ENCODE measurements at places on chromosomes 16 and 17.

- DNase-seq, result no peak
Observed at GRCh38 chr17:21463779-21464407, 87.7 kb downstream of the KCNJ12 start.

GRCh38 chr16:2786061-2786825 is 1.1 kb downstream of the PRSS33 start:
- DNase-seq, result peak; percentile 31

- DNase-seq, result no peak
Observed at GRCh38 chr17:81494626-81495377, 17.8 kb downstream of the ACTG1 start.

DNA sequence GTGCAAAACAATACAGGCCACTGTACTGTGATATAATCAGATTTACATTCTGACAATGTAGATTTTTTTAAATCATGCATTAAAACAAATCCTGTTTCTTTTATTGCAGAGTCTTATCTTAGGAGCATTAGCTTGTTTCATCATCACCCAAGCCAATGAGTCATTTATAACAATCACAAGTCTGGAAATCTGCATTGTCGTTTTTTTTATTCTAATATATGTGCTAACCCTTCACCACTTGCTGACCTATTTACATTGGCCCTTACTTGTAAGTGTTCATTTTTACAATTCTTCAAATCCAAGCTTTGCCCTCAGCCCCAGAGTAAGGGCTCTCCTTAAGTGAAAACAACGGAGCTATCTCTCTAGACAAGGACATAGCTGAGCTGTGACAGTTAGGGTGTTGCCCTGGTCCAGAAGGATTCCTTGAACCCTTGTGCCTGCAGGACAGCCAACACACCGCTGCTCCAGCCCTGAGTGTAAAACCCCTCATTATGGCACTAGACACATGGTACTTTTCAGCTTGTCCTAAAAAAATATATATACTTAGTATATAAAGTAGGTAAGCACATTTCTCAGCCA is 3.7 kb downstream of the CMTM1 start:
- no peak for DNase-seq

DNA sequence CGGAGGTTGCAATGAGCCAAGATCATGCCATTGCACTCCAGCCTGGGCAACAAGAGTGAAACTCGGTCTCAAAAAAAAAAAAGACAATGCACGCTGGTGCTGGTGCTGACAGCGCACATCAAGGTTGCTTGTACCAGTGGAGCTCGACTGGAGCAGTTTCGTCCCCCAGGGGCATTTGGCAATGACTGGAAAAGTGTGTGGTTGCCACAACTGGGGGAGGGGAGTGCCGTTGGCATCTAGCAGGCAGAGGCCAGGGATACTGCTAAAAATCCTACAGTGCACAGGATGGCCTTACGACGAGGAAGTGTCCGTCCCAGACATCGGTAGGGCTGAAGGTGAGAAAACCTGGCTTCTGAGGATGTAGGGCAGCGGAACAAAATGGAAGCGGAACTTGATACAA is 2.4 kb downstream of the MEAK7 start:
- DNase-seq, result no peak

DNA sequence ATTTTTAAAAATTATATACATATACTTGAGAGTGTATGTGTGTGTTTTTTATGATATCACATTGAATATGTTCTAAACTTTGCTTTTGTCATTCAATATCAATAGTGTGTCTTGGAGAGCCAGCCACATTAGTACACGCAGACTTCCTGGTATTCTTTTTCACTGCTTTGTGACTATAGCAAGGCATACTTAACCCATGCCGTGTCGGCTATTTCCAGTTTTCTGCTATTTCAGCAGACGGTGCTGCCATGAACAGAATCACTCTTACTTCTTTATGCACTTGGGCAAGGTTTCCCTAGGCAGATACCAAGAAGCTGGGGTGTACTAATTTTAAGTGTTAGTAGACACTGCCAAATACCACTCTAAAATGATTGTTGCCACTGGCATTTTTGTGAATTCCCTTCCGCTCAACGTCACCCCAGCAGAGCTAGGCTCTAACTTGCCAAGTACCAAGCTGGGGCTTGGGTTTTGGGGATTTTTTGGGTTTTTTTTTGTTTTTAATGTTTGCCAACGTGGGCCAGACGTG is 134.9 kb downstream of the SOCS1 start:
- DNase-seq, result no peak

GRCh38 chr17:21394265-21394664 is 18.1 kb downstream of the KCNJ12 start:
- DNase-seq, result no peak

DNA sequence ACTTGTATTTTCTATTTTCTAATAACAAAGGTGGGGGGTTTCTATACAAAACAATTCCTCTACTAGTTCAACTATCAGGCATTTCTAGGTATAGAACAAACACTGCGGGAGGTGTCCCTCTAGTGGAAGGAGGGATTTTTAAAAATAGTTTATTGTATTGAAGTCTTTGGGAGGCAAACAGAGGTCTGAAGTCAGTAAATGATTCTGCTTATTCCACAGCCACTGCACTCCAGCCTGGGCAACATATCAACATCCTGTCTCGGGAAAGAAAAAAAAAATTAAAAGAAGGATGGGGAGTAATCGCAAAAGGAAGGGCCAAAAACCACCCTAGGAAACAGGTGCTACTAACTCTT is 648 bp upstream of the ERCC4 start:
- DNase-seq, result no peak

DNA sequence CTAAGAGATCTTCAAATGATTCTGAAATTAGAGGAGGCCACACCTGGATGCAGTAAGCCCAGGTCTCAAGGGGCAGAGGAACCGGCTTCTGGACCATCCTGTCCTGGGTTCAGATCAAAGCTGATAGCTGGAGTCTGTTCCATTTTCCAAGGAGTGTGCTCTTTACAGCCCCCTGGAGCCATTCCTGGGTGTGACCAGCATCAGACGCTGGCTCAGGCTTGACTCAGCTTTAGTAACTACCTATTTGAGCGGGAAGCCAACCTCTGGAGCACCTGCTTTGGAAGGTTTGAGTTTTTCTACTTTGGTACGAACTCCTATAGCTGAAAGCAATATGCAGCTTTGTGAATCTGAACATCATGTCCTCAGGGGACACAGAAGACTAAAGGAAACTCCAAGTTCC is 12.9 kb upstream of the BBS2 start:
- no peak for DNase-seq

GRCh38 chr16:12390644-12391043 is 413.0 kb downstream of the CPPED1 start:
- no peak for DNase-seq

DNA sequence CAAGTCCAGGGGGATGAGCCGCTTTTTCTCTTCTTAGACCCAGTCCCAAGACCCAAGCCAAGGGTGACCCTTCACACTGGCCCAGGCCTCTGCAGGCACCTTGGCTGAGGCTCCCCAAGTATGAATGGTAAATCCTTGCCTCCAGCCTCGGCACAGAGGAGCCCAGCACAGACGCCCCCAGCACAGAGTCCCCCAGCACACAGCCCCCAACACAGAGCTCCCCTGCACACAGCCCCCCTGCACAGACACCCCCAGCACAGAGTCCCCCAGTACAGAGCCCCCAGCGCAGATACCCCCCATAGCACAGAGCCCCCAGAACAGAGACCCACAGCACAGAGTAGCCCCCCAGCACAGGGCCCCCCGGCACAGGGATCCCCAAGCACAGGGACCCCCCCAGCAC is 1.0 kb upstream of the MCRIP2 start:
- DNase-seq, result no peak

DNA sequence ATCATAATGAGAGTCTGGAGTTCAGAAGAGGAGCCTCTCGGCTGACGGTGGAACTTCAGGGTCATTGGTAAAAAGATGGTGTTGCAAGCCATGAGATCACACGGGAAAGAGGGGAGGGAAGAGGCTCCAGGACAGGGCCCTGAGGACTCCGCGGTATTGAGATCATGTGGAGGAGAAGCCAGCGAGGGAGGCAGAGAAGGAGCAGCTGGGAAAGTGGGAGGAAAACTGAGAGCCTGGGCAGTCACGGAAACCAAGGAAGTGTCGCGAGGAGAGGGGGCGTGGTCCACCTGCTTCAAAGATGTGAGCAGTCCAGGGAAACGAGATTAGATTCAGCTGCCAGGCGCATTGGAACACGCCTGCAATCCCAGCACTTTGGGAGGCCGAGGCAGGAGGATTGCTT is 27.7 kb upstream of the SBK1 start:
- DNase-seq, result peak; percentile 29

- no peak for DNase-seq
Observed at GRCh38 chr17:49483599-49484509, 11.2 kb upstream of the NGFR start.

- DNase-seq, result no peak
Observed at GRCh38 chr17:77118251-77118928, 22.4 kb upstream of the SEC14L1 start.

- DNase-seq, result no peak
Observed at GRCh38 chr17:59331929-59332748, 684 bp downstream of the YPEL2 start.

DNA sequence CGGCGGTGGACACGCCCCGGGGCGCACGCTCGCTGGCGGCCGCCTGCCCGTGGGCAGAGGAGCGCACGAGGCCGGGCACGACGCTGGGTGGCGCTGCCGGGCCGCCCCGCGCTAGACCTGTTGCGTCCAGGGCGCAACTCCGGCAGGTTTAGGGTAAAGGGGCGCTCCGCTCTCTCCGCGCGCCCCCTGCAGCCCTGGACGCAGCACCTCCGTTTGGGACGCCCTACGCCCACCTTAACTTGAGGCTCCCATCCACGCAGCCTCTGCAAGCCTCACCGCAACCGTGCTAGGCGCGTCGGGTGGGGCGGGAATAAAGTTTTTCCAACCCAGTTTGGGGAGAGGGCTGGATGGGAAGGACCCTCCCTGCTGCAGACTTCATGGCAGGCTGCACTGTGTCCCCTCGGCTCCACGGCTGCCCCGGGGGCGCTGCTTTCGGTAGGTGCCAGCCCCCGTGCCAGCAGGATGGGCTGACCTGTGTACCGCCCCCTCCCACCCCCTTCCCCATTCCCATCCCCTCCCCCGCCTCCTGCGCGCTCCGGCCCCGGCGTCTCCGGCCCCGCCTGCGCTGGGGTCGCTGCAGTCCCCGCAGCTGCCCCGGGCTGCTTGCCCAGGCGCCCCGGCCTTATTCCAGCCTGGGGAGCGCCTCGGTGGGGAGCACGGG is at the start of gene SYT17:
Gene SYT17 (plus strand): TSS at position 531 of the 661 bp plus-strand sequence. CDS start 407 bp downstream, outside the sequence.
- peak; percentile 35 for DNase-seq

DNA sequence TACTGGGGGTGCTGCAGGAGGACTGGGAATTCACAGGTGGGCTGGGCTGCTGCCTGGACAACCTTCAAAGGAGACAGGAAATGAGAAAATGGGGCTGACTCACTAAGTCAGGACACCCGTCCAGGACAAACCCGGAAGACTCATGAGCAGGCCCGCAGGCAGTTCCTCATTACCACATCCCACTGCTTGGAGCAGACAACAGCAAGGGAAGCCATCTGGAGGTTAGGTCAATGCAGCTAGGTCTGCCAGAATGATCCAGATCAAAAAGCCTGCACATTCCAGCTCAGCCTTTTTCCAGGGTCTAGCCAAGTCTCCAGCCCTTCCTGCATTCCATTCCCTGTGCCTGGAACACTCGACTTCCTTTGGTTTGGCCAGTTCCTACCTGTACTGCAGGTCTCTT is 536.5 kb upstream of the CDH11 start:
- no peak for DNase-seq

GRCh38 chr17:80901319-80901718 is 90.3 kb upstream of the CHMP6 start:
- DNase-seq, result no peak

GRCh38 chr16:53121661-53122060 is 66.9 kb downstream of the CHD9 start:
- DNase-seq, result no peak

DNA sequence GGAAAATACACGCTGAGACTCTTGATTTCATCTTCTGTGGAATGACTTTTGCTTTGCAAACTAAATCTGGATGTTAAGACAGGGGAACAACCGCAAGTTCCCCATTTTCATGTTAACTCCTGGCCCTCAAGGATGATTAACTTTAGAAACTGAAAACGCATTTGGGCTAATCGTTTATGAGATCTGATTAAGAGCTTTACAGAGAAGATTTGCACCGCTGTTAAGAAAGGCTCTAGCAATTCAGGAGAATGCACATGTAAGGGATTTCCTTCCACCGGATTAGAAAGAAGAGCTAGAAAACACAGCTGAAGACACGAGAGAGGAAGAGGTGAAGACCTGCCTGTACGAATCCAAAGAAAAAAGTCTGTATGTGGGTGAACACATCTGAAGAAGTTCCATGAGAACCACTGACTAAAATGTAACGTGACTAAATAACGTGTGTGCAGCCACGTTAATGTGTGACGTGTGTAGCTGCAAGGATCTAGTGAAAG is 106.4 kb downstream of the YPEL2 start:
- DNase-seq, result peak; percentile 50

DNA sequence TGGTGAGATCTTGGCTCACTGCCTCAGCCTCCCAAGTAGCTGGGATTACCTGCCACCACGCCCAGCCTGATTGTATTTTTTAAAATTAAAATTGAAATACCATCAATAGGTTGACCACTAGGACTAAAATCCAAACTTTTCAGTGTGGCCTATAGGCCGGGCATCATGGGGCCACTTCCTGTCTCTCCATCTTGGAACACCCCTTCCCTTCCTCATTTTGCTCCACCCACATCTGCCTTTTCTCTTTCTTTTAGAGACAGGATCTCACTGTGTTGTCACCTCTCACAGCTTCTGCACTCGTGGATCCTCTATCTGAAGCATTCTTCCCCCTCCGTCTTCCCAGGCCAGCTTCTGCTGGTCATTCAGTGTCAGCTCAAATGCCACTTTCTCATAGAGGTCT is 57.0 kb downstream of the BMERB1 start:
- DNase-seq, result no peak

GRCh38 chr17:3641717-3642486 is 5.3 kb downstream of the CTNS start:
- no peak for DNase-seq

DNA sequence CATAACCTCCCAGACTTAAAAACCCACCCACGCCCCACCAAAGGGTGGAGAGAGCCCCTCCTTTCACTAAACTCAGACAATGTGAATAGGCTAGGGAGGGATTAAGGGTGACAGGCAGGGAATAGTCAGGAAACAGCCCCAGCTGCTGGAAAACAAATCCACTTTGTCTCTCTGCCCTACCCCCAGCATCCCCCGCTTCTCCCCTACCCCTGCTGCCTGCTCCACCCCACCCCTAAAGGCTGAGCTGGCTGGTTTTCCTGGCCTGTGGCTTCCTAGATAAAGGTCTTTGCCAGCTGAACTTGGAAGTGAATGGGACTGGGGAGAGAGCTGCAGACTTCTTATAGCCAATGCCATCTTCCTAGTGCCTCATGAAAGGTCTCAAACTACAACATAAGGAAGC is 15.0 kb downstream of the CAVIN1 start:
- DNase-seq, result no peak

DNA sequence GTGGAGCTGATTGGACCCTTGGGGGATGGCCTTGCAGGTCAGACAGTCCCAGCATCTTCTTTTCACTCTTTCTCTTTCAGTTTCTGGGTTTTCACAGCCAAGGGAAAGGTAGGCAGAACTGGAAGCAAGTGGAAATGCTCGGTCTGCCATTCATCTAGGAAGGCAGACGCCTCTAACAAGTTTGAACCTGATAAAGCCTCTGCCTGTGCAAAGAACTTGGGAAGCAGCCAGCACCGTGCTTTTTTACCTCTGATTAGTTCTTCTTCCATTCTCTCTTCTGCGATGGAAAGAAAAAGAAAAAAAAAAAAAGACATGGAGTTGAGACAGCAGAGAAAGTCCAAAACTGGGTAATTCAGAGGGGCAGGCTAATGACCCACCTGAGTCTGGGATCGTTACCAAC is 997.8 kb upstream of the EEF2KMT start:
- DNase-seq, result no peak
